Activated T-helper 1 cell treated with anti-CD3 and anti-CD28 coated beads, Interleukin-12 subunit alpha, Interleukin-12 subunit beta, Interleukin-2, Interleukin-4 antibody, amounts not matched to agents 30 ng/mL and 10 ng/mL and 1 ng/mL, durations not matched to agents 14 hours and 24 hours and 36 hours (primary cell): ENCODE measurements at places on chromosomes 13 and 19. TPM values are rescaled to one million over a fixed set of nuclear protein-coding genes. Genes with fewer than 3 reads are reported as not detected.

- DNase-seq = no peak
Measured at GRCh38 chr19:42068756-42069571, 1.0 kb downstream of the GRIK5 start.

GRCh38 chr13:102609696-102610095 is 12.9 kb downstream of the TPP2 start:
- no peak for DNase-seq

DNA sequence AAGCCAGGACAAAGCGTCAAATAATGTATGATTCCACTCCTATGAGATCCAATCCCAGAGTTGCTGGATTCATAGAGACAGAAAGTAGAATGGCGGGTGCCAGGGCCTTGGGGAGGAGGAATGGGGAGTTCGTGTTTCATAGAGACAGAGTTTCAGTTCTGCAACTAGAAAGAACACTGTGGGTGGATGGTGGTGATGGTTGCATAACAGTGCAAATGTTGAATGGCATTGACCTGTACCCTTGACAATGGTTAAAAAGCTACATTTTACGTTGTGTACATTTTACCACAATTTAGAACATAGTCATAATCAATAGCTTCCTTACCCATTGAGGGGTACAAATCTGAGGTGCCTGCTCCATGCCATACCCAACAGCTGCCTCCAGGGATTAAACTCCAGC is 33.4 kb downstream of the MBD3L2B start:
- DNase-seq = no peak

GRCh38 chr19:56147307-56147706 is 6.2 kb downstream of the ZNF444 start:
- no peak for DNase-seq

DNA sequence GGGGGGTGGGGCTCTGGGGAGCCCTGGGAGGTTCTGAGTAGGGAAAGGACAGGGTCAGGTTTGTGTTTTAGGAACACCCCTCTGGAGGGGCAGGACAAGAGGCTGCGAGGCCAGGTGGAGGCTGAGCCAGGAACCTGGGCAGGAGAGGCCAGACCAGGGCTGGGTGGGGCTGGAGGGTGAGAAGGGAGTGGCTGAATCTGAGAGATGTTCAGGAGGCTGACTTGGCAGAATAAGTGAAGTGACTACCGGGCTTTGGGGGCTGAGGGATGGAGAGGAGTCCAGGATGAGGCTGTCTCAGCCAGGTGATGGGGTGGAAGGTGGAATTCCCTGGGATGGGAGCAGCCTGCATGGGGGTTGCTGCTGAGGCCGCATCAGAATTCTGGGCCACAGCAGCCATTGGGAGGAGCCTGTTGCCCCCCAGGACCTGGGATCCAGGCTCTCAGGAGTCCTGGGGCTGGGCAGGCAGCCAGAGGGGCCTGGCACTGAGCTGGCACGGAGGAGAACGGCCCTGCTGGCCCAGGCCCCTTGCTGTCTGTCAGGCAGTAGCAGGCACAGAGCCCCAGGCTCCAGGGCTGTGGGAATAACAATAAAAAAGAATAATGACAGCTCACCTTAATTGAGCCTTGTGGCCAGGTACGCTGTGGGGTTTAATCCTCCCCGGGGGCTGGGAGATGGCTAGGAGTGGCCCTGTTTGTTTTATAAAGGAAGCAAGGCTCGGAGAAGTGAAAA is 3.3 kb downstream of the PPP5C start:
- DNase-seq = no peak

DNA sequence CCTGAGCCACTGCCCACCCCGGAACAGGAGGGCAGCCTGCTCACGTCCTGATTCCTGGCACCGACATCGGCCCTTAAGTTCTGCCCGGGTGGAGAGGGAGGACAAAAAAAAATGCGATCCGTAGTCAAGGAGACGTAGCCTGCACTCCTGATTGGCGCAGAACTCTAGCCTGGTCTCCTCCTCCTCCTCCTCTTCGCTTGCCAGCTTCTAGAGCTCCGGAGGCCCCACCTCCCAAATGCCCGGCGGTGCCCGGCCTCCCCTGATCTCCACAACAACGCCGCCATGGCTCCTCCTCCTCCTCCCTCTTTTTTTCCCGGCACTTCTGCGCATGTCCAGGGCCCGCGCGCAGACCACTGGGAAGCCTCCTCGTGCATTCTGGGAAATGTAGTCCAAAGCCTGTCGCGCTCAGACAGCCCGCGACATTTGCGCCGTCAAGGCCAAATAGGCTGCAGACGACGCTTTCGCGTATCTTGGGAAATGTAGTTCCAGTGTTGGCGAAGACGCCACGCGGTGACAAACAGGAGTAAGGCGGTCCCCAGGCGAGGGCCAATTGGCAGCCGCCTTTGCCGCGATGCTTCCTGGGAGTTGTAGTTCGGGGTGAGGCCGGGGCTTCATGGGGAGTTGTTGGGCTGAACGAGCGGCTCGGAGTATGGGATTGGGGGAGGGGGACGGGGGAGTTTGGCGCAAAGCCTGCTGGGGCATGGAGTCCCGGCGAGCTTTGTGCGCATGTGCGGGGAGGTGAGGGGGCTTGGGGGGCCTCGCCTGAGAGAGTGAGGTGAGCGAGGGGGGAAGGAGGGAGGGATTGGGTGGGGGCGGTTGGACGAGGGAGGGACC is at the start of gene ZNF444:
Gene ZNF444 (plus strand): TSS at position 705 of the 834 bp plus-strand sequence. CDS start 5,625 bp downstream, outside the sequence.
- peak; percentile 99 for DNase-seq

GRCh38 chr13:68509734-68510621 is 1279.8 kb upstream of the PCDH9 start:
- no peak for DNase-seq

GRCh38 chr13:50319635-50320255 is 304.5 kb downstream of the KCNRG start:
- DNase-seq = no peak

GRCh38 chr19:6498294-6499036 is 3.6 kb downstream of the TUBB4A start:
- no peak for DNase-seq

DNA sequence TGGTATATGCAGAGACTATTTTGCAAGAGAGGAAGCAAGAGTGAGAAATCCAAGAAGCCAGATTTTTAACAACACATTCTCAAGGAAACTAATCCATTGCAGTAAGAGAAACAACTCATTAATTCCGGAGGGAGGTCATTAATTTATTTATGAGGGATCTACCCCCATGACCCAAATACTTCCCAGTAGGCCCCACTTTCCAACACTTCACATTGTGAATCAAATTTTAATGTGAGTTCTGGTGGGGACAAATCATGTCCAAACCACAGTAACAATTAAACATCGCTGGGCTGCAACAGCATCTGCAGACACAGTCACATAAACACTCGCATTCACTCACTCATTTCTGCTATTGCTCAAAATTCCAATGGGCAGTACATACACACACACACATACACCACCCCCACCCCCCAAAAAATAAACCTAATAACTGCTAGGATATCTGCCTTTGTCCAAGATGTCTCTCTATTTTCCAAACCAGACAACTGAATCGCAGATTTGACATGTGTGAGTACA is 1483.7 kb downstream of the PCDH9 start:
- no peak for DNase-seq

DNA sequence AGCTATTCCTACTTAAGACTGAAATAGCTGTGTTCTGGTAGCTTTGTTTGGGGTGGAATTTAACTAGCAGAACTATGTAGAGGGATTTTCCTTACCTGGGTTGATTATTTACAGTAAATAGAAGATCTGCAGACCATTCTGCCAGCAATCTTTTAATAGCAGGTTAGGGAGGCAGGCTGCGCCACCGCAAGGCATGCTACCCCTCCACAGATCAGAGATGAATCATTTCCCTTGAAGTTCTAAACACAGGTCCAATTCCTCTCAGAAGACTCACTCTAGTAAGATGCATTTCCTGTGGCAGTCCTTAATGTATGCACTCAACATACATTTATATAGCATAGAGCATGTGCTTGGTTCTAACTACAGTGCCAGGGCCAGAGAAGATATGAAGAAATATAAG is 109.0 kb downstream of the TNFRSF19 start:
- DNase-seq = no peak

DNA sequence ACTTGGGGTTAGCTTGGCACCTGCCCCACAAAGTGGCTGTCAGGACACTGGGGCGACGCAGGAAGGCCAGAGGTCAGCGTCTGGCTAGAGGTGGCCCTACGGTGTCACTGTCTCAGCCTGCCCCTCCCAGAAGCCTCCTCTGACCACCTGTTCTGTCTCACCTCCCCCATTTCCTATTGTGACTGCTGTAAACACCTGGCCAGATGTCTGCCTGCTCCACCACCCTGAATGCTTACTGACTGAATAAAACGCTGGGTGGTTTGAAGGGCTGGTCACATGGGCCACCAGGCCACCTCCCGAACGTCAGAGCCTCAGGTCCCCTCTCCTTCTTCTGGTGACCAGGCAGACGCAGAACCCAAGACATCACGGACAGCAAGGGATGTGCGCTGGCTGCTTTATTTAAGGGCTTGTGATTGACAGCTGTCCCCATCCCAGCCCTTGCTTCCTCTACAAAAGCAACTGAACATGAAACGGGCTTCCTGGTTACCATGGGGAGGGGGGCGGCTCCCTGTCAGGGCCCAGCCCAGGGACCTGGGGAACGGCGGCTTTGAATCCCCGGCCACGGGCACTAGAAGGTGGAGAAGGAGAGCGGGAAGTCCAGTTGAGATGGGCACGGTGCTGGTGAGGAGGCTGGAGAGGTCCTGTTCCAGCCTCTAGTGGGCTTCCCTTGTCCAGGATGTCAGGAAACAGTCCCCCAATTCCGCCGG is 6.2 kb downstream of the ELOF1 start:
- DNase-seq = no peak

DNA sequence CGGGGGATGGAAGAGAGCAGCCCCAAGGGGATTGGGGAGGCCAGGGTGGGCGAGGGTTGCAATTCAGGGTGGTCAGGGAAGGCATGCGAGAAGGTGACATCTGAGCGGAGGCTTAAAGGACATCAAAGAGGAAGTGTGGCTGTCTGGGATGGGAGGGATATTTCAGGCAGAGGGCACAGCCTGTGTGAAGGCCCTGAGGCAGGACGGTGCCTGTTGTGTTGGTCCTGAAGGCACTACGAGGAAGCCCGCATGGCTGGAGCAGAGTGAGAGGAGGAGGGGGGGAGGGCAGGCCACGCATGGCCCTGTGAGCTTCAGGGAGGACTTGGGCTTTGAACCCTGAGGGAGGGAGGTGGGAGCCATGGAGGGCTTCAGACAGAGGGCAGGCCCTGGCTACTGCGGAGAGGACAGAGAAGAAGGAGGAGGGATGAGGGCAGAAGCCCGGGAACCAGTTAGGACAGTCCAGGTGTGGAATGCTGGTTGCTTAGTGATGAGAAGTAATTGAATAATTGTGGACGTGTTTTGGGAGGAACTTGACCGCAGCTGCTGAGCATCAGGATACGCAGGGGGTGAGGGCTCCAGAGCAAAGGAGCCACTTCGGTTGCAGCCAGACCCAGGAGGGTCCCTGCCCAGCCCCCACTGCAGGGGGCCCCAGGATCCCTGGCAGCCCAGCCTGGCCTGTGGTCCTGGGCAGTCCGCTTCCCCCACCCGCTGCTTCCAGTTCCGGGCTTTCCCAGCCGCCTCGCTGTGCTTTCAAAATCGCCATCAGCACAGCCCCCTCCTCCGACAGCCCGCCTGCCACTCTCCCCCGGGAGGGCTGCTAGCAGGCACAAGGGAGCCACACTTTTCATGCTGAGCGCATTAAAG is 6.2 kb downstream of the TLE6 start:
- no peak for DNase-seq

GRCh38 chr13:43157796-43158195 is 134.4 kb downstream of the DNAJC15 start:
- DNase-seq = no peak

GRCh38 chr19:31671411-31672035 is 322.3 kb upstream of the TSHZ3 start:
- DNase-seq = no peak

GRCh38 chr19:44282846-44283245 is 22.0 kb downstream of the ZNF235 start:
- DNase-seq = no peak

Gene CACNA1A
- total RNA-seq = 0.32 and 0.47 TPM in 2 replicates

Gene IGFL2
- total RNA-seq = 0.23 TPM in 1 of 2 replicates, not detected in the other

Gene FFAR3
- 0.20 and 0.36 TPM in 2 replicates for total RNA-seq

Gene CADM4
- total RNA-seq = 0.32 and 0.39 TPM in 2 replicates

Gene FXYD1
- total RNA-seq = not detected in 2 replicates

Gene LAIR1
- total RNA-seq = 9.2 and 9.4 TPM in 2 replicates

Gene OVOL3
- not detected in 2 replicates for total RNA-seq

Gene EFNA2
- not detected in 2 replicates for total RNA-seq
